Globus pallidus (tissue), 1 donor: ENCODE measurements at places on chromosomes 2 and 18.

GRCh38 chr2:47617523-47618271, 165.2 kb upstream of the MSH6 start:
- no peak for DNase-seq

DNA sequence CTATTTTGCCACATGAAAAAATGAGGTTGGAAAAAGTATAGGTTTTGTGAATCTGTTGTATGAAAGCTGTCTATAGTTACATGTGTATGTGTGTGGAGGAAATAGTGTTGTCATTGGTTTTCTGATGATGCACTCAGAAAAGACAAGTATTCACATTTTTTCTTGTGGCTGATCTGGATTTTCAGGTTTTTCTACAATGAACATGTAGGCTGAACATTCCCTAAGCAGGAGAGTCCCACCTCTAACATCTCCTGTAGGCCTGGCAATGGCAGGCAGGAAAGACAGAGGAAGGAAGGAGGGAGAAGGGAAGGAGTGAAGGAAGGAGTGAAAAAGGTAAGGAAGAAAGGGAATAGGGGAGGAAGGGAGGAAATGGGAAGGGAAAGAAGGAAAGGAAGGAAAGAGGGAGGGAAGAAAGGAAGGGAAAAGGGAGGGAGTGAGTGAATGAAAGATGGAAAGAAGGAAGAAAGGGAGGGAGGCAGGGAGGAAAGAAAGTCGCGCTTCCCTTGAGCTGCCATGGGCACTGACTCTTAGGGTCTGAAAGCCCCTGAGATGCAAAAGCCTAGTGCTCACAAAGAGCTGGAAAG, 495 bp upstream of the IL36RN start:
- DNase-seq = no peak

DNA sequence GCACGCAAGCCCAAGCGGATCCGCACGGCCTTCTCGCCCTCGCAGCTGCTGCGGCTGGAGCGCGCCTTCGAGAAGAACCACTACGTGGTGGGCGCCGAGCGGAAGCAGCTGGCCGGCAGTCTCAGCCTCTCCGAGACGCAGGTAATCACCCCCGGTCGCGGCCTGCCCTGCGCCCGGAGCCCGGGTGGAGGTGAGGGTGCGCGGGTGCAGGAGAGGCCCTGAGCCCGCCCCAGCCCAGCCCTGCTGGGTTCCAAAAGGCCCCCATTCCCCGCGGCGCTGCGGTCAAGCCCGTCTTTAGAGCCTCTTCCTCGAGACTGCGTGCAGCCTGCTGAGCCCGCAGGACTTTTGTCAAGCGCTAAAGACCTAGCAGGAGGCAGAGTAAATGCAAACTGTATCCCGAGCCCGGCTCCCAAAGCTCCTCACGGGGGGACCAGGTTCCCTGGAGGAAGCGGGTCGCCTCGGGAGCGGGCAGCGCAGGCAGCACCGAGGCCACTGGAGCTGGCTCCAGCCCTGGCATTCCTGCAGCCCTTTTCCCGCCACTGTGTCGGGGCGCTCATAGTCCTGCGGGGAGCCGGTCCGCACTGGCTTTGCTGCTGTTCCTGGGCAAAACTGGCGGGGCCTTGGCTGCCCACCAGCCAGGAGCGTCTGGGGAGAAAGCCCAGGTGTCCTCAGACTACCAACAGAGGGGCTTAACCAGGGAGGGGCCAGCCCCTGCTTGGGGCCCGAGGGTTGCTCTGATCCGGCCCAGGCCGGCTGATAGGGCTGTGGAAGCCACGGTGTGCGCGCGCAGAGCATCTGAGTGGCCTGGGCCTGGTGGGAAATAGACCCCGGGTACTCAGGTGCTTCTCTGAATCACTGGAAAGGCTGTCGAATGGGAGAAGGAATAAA, 7.3 kb downstream of the EMX1 start:
- DNase-seq = no peak

- DNase-seq = no peak
Observed at GRCh38 chr2:11009891-11010290, 98.2 kb downstream of the KCNF1 start.

- no peak for DNase-seq
Observed at GRCh38 chr2:74507926-74508520, 528 bp upstream of the PCGF1 start.

DNA sequence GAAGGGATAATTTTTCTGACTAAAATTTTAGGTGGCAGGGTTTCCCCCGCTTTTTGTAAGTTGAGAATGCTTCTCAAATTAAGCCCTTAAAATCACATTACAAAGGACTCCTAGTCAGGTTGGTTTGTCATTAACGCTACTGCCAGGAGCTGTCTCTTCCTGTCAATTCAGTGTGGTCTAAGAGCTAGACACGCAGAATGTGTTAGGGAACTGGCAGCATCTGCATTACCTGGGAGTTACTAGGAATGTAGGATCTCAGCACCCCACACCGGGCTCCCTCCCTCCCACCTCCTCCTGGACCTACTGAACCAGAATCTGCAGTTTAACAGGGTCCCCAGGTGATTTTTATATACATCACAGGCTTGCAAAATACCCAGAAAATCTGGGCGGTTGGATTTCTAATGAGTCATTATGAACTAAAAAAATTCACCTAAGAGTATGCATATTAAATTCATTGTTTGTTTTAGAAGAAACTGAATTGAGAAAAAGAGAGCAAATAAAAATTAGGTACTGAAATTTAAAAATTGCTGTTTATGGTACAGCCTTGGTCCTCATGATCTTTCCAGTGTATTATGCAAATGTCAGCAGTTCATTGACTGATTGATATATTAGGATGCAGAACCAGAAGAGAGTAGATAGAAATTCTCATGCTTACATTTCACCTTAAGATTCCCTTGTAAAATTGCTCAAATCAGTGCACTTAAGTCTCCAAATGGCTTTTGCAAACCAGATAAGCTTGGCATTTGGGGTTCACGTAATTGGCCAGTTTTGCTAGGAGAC, 130.9 kb upstream of the ITGA6 start:
- no peak for DNase-seq

GRCh38 chr18:42706618-42707017, 408.9 kb downstream of the RIT2 start:
- DNase-seq = no peak
